Ecto neural progenitor cell (in vitro differentiated cells): ENCODE measurements at places on chromosomes 3 and 15.

DNA sequence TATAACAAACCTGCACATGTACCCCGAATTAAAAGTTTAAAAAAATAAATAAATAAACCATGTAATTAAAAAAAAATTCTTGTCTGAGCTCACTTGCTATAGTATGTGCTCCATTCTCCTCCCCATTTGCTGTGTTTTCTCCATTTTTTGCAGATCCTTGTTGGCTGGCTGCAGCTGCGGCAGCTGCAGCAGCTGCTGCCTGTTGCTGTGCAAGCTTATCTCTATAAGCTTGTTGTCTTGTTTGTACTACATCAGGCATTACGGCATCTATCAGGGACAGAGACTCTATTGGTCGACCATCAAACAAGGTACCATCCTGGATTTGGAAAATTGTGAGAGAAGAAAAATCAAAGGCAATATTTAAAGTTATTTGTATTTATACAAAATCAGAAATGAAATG is 145.9 kb downstream of the TBL1XR1 start:
- no peak for DNase-seq

DNA sequence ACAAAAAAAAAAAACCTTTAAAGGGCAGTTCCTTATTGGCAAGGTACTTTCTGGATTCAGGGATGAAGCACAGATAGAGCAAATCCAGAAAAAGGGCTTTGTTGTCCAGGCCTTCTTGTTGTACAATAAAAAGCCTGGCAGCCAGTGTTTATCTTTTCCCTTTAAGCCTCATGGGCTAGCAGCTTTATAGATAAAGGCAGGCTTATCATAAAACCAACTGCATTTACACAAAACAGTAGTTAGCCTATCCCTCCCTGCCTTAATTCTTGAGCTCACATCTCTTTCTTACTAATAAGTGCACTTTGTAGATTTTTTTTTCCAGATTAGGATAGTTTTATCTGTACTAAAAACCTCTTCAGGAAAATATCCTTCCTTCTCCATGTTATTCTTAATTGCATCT is 662.8 kb upstream of the CCDC54 start:
- DNase-seq = no peak

GRCh38 chr3:17985658-17986347 is 243.4 kb upstream of the TBC1D5 start:
- DNase-seq = no peak

GRCh38 chr3:134426660-134427181 is 52.5 kb upstream of the AMOTL2 start:
- DNase-seq = no peak

- DNase-seq = no peak
Measured at GRCh38 chr3:16595778-16596177, 9.4 kb downstream of the DAZL start.

GRCh38 chr3:151276687-151277042 is 1.7 kb downstream of the P2RY14 start:
- no peak for DNase-seq

DNA sequence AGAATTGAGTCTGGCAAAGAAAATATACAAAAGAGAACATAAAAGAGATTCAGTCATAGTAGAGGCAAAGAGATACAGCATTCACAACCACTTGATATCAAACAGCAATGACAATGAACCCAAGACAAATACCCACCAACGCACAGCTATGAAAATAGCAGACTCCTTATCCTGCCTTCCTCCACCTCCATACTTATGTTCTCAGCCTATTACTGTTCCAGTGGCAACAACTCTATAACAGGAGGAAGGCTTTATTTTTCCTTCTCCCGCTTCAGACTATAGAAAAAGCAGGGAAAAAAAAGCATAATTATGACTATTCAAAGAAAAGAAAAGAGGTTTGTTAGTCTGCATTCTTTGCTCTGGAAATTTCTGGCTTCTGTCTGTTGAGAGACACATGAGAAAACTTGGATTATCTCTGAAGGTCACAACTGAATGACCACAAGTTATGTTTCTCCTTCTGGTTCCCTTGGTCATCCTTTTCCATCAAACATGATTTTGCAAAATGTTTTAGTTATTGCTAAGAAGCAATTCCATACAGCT is 81.2 kb upstream of the PLXND1 start:
- DNase-seq = no peak

GRCh38 chr3:3194861-3195260 is 15.4 kb upstream of the CRBN start:
- no peak for DNase-seq

- no peak for DNase-seq
Measured at GRCh38 chr15:89662893-89663626, 7.8 kb upstream of the KIF7 start.

DNA sequence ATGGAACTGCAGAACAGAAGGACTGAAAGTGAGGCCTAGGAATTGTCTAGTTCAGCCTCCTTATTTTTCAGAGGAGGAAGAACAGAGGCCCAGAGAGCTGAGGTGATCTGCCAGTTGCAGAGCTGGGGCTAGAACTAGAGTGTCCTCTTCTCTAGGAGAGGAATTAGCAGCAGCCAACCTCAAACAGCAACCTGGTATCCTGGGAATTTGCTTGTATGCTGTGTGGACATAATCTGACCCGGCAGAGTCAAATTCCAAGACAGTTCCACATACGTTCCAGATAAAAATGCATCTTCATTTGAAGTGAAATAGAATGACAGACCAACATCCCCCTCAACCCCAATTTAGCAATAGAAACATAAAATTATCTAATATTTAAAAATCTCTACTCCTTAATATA is 13.5 kb upstream of the TSC22D2 start:
- no peak for DNase-seq

DNA sequence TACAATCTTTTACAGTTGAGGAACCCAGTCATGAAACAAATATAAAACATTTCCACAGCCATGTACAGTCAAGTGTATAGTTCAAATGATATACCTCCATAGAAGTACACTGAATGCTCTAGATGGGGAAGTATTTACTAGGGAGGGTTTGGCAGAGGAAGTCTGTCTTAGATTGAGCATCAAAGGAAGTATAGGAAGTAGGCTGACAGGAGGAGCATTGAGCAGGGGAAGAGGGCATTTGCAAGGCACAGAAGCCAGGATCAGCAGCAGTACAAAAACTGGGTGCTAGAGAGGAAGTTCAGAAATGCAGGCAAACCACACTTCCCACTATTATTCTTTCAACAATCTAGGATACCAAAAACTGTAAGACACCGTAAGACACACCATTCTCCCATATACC is 122.6 kb downstream of the ANO10 start:
- DNase-seq = no peak

GRCh38 chr3:165903885-165904630 is 66.8 kb upstream of the BCHE start:
- no peak for DNase-seq

GRCh38 chr3:185115371-185115770 is 37.5 kb downstream of the C3orf70 start:
- no peak for DNase-seq

DNA sequence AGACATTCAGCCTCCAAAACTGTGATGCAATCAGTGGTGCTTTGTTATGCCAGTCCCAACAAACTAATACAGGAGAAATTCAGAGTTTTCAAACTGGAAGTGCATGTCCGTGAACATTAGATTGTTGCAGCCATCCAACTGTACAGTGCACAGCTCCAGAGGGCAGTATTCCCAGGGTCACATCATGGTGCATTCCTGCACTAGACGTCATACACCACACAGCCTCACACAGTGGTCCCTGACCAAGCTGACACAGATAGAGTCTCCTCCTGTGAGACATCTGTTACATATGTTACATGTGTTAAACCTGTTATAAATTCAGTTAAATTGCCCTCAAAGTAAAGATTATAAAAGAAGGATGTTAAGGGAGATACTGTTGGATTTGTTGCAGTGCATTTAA is 209.0 kb downstream of the LRRN1 start:
- DNase-seq = no peak

DNA sequence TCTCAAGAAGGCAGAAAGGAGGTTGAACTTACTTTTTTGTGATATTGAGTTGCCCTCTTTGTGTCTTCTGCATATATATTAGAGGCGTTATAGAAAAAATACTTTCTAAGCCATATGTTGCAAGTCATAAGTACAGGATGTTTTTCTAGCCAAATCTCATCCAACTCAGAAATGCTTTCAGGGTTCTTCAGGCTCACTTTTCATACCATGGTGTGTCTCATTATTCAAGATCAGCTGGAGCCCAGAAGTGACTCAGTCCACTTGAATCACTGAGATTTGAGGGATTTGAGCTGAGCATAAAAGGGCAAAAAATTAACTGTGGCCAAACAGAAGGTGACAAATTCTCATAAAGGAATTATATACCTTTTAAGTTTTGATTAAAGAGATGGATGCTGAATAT is 157.3 kb downstream of the WNT5A start:
- no peak for DNase-seq
